Stimulated activated CD4-positive, alpha-beta T cell treated with anti-CD3 and anti-CD28 coated beads, Interleukin-15, amount 100 ng/mL, for 48 hours (primary cell): ENCODE measurements at places on chromosomes 5 and 9.

GRCh38 chr9:111405701-111406100, 75.7 kb upstream of the OR2K2 start:
- no peak for DNase-seq

- no peak for DNase-seq
Observed at GRCh38 chr9:76658510-76659231, 105.6 kb upstream of the PCA3 start.

- DNase-seq, result no peak
Observed at GRCh38 chr9:3692606-3693005, 166.8 kb upstream of the RFX3 start.

DNA sequence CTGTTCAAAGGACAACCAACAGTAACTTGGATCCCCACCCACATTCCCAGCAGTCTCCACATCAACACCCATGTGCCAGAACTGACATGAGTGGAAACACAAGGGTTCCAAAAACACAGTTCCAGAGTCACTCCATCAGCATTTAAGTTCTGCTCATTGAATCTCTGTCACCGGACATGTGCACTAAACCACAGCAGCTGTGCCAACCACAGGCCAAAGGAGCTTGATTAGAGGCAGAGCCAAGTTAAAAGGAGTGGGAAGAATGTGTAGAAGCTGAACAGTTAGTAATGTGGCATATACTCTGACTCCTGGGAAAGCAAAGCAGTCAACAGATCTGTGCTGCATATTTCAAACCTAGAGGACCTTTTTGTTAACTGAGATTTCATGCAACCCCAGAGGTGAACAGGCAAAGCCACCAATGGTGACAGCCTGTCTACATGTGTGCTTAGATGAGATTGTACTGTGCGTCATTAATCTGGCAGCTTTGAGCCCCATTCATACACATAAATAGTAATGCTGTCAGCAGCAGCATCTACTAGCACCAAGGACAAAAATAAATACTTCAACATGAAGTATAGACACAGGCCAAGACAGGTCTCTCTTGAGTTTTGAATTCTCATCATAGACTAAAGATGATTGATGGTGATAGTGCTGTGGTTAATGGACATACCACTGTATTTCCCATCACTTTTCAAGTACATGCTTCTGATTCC, 16.4 kb upstream of the FST start:
- no peak for DNase-seq

GRCh38 chr5:158869092-158869491, 230.6 kb downstream of the EBF1 start:
- no peak for DNase-seq

DNA sequence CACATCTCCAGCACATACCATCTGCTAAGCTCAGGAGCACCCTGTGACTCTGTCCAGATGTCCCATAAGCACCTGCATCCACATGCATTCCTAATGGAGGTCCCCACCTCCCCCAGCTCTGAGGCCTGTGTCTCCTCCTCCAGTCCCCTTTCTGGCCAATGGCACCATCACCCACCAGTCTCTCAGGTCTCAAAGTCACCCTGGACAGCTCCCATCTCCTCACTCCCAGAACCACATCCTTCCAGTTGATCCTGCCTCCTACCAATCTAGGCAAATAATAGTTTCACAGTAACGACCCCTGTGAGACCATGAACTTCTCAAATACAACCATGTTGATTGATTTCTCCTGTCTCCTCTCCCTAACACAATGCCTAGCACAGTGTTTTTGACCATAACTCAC, 40.1 kb downstream of the GGTA1 start:
- no peak for DNase-seq

DNA sequence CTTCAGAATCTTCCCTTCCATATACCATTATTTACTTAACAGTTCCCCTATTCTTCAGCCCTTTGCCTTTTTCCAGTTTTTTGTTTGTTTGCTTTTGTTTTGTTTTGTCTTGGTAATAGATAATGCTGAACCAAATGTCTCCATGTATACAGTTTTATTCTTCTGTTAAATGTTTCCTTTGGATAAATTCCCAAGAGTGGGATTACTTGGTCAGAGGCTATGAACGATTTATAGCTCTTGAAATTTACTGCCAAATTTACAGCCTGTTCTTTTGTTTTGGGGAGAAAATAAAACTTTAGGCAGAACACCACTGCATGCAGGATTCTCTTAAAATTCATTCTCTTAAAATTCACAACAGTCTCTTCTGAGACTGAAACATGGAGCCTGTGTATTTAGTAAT, 38.6 kb downstream of the NR4A3 start:
- no peak for DNase-seq

GRCh38 chr9:6382681-6383080, 30.3 kb upstream of the UHRF2 start:
- DNase-seq, result no peak

GRCh38 chr5:142235050-142235797, 89.6 kb downstream of the SPRY4 start:
- no peak for DNase-seq

GRCh38 chr5:83595217-83595616, 123.7 kb downstream of the VCAN start:
- DNase-seq, result no peak

- DNase-seq, result no peak
Observed at GRCh38 chr5:144422018-144422727, 251.5 kb downstream of the KCTD16 start.

DNA sequence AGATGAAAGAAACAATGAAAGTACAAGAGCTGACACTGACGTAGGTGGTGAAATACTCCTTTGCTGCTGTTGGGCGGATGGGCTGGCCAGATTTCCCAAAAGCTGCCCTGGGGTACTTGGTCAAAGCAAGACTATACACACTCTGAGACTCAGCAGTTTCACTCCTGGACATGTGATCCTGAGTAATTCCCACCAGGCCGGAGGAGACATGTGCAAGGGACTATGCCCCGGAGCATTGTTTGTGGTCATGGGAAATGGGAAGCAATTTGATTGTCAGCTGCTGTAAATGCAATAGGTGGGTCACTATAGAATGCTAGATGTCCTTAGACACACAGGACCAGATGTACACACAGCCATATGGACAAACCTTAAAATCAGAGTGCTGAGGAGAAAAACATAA, 116.1 kb downstream of the DCP2 start:
- DNase-seq, result no peak

DNA sequence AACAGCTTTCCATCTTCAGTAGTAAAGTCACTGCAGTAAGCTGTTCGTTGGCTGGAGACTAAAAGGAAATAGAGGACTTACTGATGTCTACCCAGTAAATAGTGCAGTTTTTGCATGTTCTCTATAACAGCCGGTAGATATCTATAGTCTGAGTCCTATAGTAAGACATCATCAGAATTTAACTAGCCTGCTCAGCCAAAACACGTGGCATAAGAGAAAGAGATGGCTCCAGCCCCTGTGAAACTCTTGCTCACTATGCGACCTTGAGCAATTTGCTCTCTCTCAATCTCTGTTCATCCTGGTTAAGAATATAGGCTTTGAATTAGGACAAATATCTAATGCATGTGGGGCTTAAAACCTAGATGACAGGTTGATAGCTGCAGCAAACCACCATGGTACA, 201.6 kb upstream of the PAPPA start:
- DNase-seq, result no peak

DNA sequence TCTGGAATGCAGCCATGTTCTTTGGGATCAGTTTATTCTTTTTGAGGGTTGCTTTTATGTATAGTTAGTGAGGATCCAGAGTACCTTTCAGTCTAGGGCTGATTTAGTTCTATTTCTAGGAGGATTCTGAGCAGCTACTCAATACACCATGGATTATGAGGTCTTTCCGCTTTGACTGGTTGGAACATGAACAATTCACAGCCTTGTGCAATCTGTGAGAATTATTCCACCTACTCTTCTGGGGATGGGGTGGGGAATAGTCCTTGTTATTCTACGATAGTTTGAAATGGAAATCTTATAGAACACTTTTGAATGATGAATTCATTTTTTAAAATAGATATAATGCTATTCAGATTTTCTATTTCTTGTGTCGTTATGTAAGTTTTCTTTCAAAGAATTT, 212.3 kb upstream of the ARRDC3 start:
- no peak for DNase-seq

- DNase-seq, result no peak
Observed at GRCh38 chr9:20634895-20635294, 12.6 kb upstream of the MLLT3 start.

DNA sequence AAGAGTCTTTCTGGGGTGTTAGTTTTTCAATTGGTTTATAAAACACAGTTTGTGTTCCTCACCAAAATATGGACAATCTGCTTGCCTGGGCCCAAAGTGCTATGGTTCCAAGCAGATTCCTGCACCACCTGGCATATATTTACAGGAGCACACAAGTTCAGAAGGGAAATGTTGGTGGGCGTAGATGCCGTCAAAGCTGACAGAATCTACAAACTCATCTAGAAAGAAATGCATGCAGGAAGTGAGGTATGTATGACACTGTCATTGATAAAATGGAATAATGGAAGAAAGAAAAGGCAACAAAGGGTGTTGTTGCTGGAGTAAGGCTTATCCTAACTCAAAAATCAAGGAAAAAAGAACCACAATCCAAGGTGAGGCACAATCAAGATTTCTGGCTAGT, 225.8 kb downstream of the MLLT3 start:
- DNase-seq, result no peak

DNA sequence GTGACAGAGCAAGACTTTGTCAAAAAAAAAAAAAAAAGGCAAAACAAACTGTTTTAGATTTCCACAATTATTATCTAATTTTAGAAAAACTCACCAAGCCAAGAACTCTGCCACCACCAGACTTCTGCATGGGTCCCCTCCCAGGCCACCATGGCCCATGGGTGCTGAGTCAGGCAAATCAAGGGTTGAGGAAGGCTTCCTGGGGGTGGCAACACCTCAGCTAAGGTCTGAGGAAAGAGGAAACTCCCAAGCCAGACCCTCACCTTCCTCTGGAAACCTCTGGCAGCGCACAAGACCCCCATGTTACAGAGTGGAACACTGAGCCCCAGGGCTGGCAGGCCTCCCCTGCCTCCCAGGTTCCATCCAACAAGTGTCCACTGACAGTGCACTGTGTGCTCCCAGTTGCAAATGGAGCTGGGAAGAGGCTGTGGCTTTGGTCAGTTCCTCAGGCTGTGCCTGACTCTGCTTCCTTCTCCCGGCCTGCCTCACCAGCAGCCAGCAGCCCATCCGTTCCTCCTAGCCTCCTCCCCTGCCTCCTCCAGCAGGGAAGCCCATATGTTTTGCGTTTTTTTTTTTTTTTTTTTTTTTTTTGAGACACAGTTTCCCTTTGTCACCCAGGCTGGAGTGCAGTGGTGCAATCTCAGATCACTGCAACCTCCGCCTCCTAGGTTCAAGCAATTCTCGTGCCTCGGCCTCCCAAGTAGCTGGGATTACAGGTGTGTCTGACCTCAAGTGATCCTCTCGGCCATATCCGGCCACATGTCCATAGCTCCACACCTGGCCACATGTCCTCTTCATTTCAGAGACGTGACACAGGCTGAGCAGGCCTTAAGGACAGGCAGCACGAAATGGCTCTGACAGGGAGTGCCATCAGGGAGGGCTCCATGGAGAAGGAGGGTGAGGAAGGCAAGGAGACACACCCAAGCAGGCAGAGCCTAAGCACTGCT, 3.5 kb upstream of the SUSD3 start:
- no peak for DNase-seq

- no peak for DNase-seq
Observed at GRCh38 chr9:36436909-36437308, 36.8 kb upstream of the RNF38 start.

- no peak for DNase-seq
Observed at GRCh38 chr5:113274836-113275414, 159.9 kb downstream of the TSSK1B start.

- no peak for DNase-seq
Observed at GRCh38 chr5:141524604-141525597, 36.0 kb downstream of the PCDHGC5 start.

GRCh38 chr5:54180630-54181031, 129.7 kb downstream of the ARL15 start:
- DNase-seq, result no peak

DNA sequence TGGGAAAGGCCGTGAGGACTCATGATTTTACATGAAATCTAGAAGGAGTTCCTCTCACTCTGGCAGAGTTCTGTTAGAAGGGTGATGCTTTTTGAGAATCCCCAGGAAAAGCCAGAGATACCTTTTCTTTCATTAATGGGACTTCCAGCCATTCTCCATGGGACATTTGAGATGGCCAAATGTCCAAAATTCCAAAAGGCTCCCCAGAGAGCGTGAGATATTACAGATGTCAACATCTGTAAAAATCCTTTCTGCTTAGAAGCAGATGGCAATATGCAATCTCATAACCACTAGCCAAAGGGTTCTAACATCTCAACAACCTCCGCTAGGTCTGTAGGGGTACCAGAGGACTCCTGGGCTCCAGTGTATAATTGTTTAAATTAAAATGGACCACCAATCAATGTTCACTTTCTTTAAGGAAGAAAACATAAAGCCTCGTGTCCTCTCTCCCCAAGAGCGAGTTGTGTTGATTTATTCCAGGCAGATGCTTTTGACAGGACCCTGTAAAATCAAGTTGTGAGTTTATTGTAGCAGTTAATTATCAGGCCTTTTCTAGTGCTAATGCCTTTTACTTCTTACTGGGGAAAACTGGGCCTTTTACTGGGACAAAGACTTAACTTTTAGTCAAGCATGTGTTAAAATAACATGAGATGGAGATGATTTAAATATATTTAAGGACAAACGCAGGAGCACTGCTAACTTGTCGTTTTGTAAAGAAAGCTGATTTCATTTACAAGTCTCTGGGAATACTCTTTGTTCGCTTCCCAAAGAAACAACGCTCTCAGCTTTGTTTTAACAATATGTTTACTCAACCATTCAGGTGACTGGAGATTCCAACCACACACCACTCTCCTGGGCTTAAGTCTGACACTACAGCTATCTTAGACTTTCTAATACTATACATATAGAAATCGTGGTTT, 4.8 kb downstream of the GAS1 start:
- DNase-seq, result no peak

DNA sequence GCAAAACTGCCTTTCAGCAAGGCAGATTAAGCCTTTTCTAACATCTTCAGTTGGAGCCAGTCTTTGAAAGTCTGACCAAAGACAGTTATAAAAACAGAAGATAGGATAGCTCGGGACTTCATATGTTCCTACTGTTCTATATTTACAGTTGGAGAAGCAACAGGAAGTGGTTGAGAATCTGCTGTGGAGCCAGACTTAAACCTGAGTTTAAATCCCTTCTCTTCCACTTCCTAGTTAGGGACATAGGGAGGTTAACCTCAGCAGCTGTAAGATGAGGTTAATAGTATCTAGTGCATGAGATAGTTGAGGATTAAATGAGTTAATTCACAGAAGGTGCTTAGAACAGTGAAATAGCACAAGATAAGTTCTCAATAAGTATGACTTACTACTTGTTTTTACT, 84.5 kb upstream of the FREM1 start:
- no peak for DNase-seq

GRCh38 chr5:167358868-167359492, 932.5 kb upstream of the WWC1 start:
- no peak for DNase-seq

DNA sequence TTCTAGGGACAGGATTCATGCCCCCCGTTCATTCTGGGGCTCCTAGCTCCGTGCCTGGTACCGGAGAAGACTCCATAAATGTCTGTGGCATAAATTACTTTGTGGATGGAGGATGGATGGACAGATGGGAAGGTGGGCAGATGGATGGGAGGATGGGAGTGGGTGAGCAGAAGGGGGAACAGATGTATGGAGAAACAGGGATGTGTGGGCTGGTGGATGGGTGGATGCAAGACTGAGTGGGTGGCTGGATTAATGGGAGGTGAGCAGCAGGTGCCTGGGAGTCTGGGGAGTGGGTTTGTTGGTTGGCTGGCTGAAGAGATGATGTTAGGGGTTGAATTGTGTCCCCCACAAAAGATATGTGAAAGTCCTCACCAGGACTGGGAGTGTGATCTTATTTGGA, 43.5 kb downstream of the SARDH start:
- no peak for DNase-seq

- DNase-seq, result no peak
Observed at GRCh38 chr9:4842734-4843133, 50.0 kb downstream of the RCL1 start.
